Activated T-cell treated with anti-CD3 and anti-CD28 coated beads, Interleukin-2, amount 50 U/mL, for 48 hours (primary cell): ENCODE measurements at places on chromosomes 1 and 21.

GRCh38 chr1:33177996-33178540 is 3.8 kb downstream of the TRIM62 start:
- no peak for DNase-seq

- DNase-seq = no peak
Observed at GRCh38 chr1:175857756-175858155, 114.4 kb upstream of the TNR start.

DNA sequence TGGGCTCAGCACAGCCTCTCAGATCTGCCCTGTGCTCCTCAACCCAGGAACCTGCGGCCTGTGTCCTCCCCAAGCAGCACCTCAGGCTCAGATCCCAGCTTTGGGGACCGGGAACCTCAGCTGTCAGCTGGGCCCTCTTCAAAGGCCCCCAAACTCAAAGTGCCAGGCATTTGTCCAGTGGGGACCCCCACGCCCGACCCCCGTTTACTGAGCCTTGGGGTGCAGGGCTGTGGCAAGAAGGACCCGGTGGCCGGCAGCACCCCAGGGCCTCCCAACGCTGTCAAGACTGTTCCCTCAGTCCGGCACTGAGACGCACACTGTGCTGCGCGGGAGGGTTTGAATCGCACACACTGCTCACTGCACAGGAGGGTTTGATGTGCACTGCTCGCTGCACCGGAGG is 35.0 kb downstream of the MORN1 start:
- no peak for DNase-seq

DNA sequence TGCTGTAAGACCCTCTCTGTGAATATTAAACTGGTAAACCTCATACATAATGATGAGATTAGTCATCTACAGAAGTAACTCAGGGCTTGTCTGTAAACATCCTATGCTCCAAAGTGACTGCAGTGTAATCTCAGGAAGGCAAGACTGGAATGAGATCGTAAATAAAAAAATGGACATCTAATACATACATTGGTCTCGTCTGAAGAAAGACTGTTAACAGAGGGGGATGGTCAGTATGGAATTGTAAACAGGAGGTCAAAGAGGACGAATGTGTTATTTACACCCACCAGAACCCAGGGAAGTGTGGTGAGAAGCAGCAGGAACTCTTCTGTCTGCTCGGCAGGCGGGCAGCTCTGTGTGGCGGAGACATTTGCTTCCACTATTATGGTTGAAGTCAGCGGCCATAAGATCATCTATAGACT is 51.4 kb downstream of the DISC1 start:
- DNase-seq = no peak

DNA sequence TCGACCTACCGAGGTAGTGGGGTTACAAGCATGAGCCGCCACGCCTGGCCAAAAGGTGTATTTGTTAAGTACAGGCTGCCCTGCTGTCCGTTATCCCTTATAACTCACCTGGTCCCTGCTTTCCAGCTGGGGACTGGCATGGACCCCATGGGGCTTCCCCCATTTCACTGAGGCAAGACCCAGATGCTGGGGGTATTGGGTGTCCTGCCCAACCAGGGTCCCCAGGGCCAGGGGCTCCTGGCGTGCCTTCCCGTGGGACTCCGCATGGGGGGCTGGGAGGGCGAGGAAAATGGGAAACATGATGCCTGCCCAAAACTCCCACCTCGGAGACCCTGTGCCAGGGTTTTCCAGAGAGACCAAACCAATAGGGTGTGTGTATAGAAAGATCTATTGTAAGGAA is 64.4 kb downstream of the FAAP20 start:
- DNase-seq = no peak

GRCh38 chr1:203461717-203462116 is 13.9 kb upstream of the PRELP start:
- DNase-seq = no peak

DNA sequence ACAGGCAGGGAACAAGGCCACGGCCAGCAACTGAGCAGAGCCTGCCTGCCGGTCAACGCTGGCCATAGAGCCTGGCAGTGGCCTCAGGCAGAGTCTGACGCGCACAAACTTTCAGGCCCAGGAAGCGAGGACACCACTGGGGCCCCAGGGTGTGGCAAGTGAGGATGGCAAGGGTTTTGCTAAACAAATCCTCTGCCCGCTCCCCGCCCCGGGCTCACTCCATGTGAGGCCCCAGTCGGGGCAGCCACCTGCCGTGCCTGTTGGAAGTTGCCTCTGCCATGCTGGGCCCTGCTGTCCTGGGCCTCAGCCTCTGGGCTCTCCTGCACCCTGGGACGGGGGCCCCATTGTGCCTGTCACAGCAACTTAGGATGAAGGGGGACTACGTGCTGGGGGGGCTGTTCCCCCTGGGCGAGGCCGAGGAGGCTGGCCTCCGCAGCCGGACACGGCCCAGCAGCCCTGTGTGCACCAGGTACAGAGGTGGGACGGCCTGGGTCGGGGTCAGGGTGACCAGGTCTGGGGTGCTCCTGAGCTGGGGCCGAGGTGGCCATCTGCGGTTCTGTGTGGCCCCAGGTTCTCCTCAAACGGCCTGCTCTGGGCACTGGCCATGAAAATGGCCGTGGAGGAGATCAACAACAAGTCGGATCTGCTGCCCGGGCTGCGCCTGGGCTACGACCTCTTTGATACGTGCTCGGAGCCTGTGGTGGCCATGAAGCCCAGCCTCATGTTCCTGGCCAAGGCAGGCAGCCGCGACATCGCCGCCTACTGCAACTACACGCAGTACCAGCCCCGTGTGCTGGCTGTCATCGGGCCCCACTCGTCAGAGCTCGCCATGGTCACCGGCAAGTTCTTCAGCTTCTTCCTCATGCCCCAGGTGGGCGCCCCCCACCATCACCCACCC is at the start of gene TAS1R3:
TAS1R3 (plus strand) TSS at position 213 of the 898 bp plus-strand sequence; CDS start at position 279, 66 bp downstream.
- no peak for DNase-seq

DNA sequence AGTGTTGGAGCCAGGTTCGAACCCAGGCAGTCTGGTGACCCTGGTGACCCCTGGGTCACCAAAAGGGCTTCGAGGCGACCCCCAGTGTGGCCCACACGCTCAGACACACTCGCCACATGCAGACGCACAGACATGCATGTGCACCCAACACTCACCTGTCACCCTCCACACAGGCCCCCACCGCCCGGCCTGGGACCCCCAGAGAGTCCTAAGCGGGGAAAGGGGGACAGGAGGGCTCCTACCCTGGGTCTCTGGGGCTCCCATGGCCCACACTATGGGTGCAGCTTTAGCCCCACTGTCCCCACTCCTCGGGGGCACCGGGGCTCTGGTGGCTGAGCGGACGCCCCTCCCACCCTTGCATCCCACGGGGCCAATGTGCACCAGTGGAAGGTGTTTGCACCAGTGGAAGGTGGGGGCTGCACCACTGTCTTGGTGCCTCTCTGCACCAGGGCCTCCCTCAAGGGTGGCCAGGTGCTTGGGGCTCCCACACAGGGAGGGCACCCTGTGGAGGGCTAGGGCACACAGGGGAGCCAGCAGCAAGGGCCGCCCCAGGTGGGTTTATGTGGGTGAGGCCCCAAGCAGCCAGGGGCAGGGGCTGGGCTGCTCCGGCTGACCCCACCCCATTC is 9.9 kb downstream of the CHD5 start:
- DNase-seq = no peak

- no peak for DNase-seq
Observed at GRCh38 chr1:70043804-70044203, 161.6 kb downstream of the LRRC40 start.

DNA sequence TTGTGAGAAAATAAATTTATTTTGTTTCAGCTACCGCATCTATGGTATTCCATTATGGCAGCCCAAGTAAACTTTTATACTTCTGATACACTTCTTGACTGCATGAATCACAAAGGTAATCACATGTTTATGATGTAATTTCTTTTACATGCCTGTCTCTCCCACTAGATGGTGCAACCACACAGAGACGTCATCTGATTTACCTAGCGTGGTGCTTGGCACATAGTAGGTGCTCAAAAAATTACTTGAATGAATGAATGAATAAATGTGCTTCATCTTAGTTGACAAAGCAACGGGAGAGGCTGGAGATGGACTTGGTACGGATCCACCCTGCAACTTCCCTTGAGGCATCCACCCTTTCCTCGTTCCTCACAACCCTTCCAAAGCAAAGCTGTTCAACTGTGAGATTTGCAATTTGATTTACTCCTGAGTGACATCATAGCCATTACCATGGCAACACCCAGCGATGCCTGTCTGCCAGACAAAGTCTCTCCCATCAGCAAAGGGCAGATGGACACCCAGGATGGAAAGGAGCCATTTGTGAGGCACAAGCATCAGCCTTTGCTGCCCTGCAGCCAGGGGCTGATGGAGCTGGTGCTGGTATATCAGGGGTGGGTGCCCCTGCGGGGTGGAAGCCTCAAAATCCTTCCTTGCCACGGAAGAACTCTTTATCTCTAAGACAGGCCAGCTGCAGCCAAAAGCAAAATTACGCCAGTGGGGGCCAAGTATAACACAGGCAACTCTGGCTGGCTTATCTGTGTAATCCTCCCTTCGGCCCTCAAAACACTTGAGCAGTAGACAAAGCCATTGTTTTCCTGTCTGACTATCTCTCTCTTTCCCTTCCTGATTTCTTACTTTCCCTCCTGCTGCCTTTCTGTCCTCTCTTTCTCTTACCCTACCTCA is 18.9 kb upstream of the VWA5B1 start:
- no peak for DNase-seq

DNA sequence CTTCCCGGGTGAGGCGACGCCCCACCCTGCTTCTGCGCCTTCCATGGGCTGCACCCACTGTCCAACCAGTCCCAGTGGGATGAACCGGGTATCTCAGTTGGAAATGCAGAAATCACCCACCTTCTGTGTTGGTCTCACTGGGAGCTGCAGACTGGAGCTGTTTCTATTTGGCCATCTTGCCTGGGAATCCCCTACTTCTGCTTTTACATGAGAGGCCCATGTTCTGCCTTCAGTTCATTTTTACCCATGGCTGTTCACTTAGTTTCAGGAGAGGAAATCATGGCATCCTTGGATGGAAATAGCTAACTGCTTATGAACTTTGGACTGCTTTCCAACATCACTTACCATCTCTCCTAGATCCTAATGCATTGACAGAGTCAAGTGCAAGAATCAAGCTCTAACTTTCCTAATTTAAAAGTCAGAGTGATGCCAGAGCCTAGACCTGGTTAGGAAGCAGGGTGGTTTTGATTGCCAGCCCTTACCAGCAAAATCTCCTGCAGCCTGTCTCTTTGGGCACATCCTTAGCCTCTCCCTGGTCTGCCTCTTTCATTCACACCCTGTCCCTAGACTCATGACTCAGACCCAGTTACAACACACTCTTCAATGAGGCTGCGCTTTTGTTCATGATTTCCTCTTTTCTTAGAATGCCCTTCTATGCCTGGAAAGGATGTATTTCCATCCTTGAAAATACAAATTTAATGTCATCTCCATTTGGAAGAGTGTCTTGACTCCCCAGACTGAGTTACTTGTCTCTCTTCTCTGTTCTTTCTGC is 137.2 kb downstream of the KCTD3 start:
- no peak for DNase-seq

- no peak for DNase-seq
Observed at GRCh38 chr1:86905875-86906274, 8.1 kb downstream of the SELENOF start.

GRCh38 chr1:185369786-185370185 is 52.7 kb upstream of the IVNS1ABP start:
- no peak for DNase-seq

- DNase-seq = no peak
Observed at GRCh38 chr1:199701726-199702125, 325.8 kb upstream of the NR5A2 start.

- DNase-seq = no peak
Observed at GRCh38 chr1:91883470-91883869, 2.5 kb downstream of the TGFBR3 start.
